ENCODE measurements at places on chromosomes 7 and 10.

- DNase-seq, result no peak
Observed at GRCh38 chr10:61120805-61121204, 176.8 kb upstream of the RHOBTB1 start.

DNA sequence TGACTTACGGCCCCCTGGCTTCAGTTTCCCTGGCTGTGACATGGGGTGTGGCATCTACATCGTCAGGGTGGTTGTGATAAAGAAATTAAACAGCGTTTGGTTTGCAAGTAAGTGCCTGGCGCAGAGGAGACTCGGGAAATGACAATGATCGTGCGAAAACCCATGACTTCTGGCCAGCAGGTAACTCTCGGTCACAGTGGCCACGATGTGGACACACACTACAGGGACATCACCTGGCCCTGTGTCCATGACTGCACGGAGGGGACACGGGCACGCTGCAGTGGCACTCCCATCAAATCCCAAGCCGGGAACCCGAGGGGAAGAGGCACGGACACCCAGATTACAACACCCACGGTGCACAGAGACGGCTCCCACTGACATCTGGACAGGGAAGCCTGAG, 28.7 kb downstream of the PAPOLB start:
- no peak for DNase-seq

DNA sequence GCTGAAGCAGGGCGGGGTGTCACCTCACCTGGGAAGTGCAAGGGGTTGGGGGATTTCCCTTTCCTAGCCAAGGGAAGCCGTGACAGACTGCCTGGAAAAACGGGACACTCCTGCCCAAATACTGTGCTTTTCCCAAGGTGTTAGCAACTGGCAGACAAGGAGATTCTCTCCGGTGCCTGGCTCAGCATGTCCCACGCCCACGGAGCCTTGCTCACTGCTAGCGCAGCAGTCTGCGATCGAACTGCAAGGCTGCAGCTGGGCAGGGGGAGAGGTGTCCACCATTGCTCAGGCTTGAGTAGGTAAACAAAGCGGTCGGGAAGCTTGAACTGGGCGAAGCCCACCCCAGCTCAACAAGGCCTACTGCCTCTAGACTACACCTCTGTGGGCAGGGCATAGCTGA, 80.9 kb upstream of the DNAJB12 start:
- DNase-seq, result no peak

DNA sequence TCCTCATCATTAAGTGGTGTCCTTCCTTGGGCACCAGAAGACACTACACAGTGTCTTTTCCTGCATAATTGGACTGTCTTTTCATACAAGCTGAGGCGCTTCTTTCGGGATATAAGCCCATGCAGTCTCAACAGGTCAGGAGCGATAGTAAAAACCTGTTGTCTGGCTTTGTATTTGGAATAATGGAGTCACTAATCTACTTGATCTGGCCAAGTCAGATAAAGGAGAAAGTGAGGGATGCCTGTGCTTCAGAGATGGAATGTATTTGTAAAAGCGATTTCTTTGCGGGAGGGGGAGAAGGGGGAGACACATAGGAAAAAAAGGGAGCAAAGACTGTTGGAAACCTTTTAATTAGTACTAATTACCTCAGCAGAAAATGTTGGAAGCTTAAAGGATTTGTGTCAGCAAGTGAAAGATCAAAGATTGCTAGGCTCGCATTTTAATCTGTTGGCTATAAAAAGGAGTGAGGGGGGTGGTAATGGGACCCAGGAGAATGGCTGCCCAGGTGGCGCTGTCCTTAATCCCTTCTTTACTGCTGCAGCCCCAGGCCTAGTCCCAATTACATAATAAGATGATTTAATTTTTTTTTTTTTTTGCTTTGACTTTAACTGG, 581.4 kb downstream of the LRMDA start:
- no peak for DNase-seq

DNA sequence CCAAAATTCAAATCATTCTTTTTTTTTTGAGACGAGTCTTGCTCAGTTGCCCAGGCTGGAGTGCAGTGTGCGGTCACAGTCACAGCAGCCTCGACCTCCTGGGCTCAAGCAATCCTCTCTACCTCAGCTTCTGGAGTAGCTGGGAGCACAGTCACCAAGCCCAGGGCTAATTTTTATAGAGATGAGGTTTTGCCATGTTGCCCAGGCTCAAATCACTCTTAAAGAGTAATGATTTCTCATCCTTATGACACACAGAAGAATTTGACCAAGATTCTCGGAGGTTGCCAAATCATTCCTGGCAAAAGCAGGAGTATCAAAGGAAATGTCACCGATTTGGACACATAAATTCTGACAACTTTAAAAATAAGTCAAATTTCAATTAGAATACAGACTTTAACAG, 39.1 kb downstream of the SIRT1 start:
- DNase-seq, result no peak

DNA sequence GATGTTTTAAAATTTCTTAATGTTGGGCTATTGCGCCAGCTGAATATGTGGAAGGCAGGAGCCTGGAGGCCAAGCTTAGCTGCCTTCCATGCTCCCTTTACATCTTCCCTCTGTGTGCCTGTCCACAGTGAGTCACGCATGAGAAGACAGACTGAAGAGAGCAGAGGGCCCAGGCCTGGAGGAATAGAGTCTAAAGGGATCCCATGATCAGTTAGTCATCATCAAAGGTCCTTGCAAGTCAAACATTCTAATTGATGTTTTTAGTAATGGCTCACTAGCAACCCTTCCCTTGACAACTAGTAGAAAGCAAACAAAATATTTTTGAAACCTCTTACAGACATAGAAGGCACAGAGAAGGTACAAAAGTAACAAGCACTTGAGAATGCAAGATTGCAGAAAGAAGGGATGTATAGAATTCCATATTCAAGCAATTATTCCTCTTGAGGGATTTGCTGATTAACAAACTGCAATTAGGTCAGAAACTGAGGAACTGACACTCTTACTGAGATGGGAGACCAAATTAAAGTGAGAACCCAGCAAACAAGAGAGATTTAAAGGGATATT, 30.7 kb upstream of the APBB1IP start:
- no peak for DNase-seq

- peak; percentile 100 for DNase-seq
Observed at GRCh38 chr10:51879238-51879637, 179.8 kb upstream of the CSTF2T start.

DNA sequence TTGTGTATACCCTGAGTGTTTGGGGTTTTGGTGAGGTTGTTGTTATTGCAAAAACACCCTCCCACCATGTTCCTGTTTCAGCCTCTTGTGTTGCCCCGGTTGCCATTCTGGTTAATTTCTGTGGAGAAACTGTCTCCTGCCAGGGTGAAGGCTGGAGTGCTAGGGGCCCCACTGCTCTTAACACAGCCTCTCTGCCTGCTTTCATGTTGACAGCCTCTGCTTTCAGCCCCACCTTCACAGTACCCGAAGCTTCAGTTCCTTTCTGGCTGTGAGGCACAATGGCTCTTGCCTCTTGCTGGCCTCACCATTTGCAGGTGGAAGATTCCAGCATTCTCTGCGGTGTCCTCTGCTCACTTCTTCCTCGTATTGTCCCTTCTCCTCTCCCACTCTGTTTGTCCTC, 19.2 kb downstream of the SLC18A2 start:
- DNase-seq, result no peak

DNA sequence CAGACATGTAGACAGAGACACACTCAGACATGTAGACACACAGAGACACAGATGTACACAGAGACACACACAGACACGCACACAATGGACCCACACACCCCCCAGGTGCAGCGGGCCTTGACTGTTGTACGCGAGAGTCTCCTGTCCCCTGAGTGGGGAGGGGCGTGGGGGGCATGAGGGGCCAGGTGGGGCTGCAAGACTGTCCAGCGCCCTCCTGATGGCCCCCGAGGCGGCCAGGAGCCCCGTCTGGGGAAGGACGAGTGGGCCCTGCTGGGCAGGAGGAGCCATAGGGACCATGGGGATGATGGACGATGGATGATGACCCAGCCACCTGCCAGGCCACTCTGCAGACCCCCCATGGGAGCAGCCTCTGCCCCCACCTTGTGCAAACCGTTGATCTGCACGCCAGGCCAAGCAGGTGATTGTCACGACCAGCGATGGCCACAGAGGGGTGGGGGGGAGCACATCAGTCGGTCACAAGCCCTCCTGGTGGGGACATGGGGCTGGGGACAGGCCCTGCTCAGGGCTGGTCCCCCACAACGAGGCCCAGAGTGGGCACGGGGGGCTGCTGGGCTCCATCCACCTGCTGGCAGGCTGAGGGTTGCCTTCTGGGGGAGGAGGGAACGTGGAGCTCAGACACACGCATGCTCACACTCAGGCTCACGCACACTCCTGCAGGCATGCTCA, 11.6 kb downstream of the VENTX start:
- no peak for DNase-seq

GRCh38 chr7:83640240-83640639, 8.7 kb downstream of the SEMA3E start:
- DNase-seq, result no peak

DNA sequence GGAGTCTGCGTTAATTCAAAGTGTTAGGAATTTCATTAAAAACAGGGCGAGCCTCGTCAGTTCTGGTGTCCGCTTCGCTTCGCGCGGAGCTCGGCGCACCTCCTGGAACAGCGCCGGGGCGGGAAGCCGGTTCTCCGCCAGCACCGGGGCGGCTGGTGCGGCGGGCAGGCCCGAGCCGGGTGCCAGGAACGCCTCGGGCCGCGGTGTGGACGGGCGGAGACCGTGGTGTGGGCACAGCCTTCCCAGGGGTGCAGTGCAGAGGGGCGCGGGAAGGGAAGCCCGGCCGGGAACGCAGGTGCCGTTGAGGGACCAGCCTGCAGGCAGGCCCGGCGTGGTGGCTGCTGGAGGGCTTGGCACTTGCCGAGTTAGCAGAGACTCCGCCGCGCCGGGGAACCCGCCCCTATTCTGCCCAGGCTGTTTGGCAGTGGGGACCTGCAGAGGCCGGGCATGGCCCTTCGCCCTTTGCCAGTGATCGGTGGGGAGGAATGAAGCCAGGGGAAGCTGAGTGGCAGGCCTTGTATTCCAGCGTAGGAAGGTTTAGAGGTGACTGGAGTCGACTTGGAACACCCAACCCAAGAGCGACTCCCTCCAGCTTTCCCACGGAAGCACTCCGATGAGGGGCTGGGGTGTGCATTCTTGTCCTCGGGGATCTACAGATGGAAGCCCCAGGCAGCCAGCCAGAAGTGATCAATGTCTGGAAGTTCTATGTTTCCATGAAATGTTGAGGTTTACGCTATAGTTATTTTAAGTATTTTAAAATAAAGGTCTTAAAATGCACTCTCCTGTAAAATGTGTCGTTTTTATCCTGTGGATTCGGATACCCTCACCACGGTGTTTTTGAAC, 945 bp upstream of the RHEB start:
- DNase-seq, result no peak

DNA sequence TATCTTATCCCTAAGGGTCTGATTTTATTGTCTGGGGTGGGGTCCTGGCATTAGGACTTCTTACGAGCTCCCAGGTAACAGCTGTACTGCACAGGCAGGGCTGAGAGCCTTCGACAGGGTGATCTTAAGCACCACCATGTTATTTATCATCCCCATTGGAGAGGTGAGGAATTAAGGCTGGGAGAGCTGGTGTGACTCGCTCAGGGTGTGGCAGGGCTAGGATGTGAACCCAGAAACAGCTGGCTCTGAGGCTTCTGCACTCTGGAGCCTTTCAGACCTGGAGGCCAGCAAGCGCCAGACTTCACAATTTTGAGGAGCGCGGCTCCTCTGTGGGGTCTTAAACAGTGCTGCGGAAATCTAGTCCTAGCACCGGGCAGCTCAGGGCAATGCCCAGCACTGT, 27.4 kb upstream of the NDST2 start:
- no peak for DNase-seq

DNA sequence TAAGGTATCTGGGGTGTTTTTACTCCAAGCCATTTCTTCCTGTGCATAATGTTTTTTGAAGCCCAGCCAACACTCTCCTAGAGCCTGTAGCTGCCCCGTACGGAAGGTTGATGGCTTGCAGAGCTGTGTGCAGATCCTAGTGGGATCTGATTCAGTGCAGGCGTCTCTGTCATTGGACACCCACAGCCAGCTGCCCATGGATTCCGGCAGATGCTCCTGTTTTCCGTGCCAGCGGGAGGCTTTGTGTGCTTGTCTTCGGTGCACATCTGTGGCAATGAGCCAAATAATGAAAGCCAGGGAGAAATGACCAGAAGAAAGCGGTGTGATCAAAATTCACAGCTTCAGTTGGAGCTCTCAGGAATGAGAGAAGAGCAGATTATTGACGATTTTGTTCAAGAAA, 426.4 kb downstream of the TYW1 start:
- no peak for DNase-seq

- DNase-seq, result no peak
Observed at GRCh38 chr7:151782598-151783448, 94.1 kb downstream of the PRKAG2 start.

DNA sequence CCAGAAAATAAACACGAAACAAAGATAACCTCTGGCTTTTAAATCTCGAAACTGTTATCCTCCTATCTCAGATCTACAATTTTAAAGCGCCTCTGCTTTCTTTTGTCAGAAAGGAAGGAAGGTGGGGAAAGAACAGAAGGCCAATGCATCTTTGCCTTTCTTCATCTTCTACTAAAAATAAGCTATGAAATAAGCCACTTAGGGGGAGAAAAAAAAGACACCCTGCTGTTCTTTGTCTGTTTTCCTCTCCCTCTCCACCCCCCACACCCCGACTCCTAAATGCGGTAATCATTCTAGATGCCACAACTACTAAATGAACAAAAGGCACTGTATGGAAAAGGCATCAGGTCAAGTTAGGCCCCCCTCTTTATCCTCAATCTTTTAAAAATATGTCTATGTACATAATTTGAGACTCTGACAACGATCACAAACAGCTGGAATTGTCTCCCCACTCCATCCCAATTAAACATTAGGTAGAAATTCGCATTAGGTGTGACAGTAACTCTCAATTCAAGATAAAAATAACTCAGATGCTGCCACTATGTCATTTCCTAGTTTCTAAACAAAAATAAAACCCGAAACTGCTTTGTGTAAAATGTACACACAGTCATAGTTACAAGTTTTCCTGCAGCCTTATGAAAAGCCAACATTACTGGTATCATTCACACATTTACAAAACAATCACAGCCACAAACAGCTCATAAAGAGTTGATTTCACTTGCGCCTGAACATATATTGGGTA, 2.4 kb downstream of the UBE2H start:
- no peak for DNase-seq

DNA sequence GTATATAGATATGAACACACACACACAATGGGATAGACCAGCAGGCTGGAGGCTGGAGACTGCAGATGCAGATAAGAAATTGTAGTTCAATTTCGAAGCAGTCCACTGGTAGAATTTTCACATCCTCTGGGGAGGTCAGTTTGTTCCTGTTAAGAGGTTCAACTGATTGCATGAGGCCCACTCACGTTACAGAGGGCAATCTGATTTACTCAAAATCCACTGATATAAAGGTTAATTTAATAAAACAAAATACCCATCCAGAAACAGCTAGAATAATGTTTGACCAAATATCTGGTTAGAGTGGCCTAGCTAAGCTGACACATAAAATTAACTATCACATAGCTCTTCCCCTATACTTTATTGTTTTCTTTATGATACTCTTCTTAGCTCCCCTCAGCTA, 162.9 kb upstream of the SMIM30 start:
- DNase-seq, result no peak

GRCh38 chr7:92730808-92731207, 105.6 kb downstream of the CDK6 start:
- DNase-seq, result no peak

- DNase-seq, result no peak
Observed at GRCh38 chr7:42197451-42197850, 39.6 kb downstream of the GLI3 start.

Measured in AG04449 (cell line).